MV-4-11 (cell line): ENCODE measurements at places on chromosomes 4 and X.

GRCh38 chrX:44765556-44765955, 78.3 kb upstream of the DUSP21 start:
- DNase-seq: peak; percentile 58

DNA sequence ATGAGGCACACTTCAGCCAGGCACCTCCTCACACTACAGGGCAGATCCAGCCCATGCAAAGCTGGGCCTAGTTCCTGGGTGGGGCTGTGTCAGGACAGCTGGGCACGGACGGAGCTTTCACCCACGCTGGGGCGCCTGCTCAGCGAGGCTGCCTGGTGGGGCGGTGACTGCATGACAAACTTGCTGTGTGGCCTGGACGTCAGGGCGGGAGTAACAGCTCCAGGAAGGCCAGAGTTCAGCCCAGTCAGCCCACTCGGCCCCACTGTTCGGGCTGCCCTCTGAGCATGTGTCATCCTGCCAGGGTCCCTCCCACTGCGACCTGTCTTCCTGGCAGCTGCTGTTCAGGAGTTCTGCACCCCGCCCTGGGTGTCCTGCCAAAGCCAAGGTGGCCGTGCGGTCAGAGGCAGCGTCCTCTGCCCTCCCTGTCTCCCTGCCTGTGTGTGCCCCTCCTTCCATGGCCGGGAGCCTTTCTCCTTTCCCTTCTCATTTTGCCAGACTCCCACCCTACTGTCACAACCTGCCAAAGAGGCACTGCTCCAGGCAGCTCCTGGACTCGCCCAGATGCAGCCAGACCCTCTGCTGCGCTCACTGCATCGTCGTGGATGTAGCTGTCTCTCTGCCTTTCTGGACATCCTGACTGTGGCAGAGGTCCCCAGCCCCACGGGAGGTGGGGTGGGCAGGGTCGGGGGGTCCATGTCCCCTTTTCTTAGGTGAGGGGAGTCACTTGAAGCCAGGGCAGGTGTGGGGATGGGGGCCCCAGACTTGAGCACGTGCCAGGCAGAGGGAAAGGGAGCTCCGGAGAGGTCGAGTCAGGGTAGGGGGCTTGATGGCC, 33.0 kb upstream of the KIAA0232 start:
- DNase-seq: peak; percentile 24

- DNase-seq: no peak
These were observed 5.4 kb upstream of the FATE1 start for GRCh38 chrX:151710457-151710856.

DNA sequence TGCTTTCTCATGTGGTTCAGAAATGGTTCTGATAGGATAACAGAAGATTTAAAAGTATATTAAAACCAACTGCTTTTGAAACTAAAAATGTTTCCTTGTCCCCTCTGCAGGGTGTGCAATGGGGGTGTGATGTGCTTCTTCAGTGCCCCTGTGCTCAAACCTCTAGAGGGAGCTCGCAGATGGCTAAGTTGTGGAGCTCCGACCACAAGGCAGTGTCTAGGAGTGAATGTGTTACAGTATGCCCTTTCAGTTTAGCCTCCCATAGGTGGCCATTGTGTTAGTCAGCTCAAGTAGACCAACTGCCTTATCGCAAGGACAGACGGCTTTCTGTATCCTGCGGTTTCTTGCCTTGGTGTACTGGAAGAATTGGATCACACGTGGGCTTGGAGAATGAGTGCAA, 130.5 kb downstream of the TENT5D start:
- no peak for DNase-seq

DNA sequence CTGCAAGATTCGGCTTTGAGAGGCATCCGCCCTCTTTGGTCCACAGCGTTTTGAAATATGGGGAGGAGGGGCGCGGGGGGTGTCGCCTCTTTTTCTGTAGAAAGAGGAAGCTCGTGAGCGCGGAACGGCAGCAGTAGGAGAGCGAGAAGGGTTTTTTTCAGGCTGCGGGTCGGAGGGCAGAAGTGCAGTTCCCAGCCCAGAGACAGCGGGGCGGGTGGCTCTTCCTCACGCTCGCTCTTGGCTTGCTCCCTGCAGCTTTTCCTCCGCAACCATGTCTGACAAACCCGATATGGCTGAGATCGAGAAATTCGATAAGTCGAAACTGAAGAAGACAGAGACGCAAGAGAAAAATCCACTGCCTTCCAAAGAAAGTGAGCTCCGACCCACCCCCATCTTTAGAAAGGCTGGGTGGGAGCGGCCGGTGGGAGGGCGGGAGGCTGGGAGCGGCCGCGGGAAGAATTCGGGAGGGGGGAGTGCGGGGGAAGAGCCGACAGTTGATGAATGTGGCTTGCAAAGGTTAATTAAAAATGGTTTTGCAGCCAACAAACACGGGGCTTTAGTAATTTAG, 1.2 kb downstream of the TMSB4X start:
- DNase-seq: peak; percentile 48

GRCh38 chr4:54103190-54103574, 3.2 kb downstream of the GSX2 start:
- DNase-seq: no peak

GRCh38 chr4:3689576-3690550, 76.3 kb upstream of the ADRA2C start:
- no peak for DNase-seq

GRCh38 chr4:63296773-63297172, 1112.5 kb downstream of the TECRL start:
- DNase-seq: no peak

DNA sequence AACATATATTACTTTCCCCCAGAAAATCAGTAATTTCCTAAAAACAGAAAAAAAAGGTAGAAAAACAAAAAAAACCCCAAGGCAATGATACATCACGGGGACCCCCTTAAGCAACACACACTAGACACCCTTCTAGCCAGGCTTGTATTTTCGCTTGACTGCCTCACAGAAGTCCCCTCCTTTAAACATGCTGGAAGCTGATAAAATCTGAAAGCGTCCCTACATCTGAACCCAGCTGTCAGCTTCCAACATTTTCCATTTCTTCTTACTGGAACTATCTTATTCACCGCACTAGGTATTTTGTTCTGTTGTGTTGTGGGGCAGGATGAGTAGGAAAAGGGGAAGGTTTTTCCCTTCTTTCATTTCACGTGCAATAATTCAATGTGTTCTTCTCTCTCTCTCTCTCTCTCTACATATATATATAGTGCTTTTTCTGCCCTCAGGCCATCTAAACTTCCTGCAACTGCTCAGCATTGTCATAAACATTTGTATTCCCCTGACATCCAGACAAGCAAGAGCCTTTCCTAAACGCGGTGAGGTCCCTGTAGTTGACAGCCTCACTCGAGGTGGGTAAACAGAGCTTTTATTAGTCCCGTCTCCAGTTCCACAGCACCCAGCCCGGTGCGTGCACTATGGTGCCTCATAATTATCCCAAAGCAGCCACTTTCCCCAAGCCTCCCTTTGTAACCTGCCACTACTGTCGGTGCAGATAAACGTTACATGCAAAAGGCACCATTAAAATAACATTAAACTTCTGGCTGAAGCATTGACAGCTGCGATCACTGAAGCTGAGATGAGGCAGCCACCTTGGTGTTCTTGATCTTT, 82.5 kb downstream of the GATB start:
- no peak for DNase-seq
